ENCODE measurements at places on chromosomes 7 and 10. TPM values are rescaled to one million over a fixed set of nuclear protein-coding genes. Genes with fewer than 3 reads are reported as not detected.

RARRES2 gene
- 259 TPM for total RNA-seq

FOXP2 gene
- total RNA-seq = 7.6 TPM

- H3K36me3 ChIP-seq = no peaks in the 10 kb centered on the region
- no peaks in the 10 kb centered on the region for H3K27me3 ChIP-seq
- H3K27ac ChIP-seq = no peak overlapping the region
- no peak for DNase-seq
- H3K4me1 ChIP-seq = peaks cover 30% of the 10 kb centered on the region
Measured at GRCh38 chr10:127928021-127928806, 21.3 kb downstream of the PTPRE start.

GRCh38 chr7:33841031-33841430 lies 64.3 kb upstream of the BMPER start:
- H3K36me3 ChIP-seq = no peaks in the 10 kb centered on the region
- H3K27me3 ChIP-seq = no peaks in the 10 kb centered on the region
- H3K27ac ChIP-seq = no peak overlapping the region

GRCh38 chr10:51649064-51649463 lies 50.3 kb downstream of the CSTF2T start:
- H3K4me1 ChIP-seq = no peaks in the 10 kb centered on the region
- no peak overlapping the region for H3K27ac ChIP-seq
- H3K4me3 ChIP-seq = no peak overlapping the region
- no peak for DNase-seq
- no peaks in the 10 kb centered on the region for H3K36me3 ChIP-seq

All from upper lobe of right lung (tissue), 1 donor.